ENCODE measurements at places on chromosomes 12 and 14.

GRCh38 chr14:101591121-101591520 lies 29.8 kb downstream of the DIO3 start:
- DNase-seq, result no peak

GRCh38 chr12:32379667-32380066 lies 19.7 kb upstream of the FGD4 start:
- DNase-seq, result no peak

GRCh38 chr14:68784978-68785533 lies 7.8 kb downstream of the ZFP36L1 start:
- peak; percentile 100 for DNase-seq

DNA sequence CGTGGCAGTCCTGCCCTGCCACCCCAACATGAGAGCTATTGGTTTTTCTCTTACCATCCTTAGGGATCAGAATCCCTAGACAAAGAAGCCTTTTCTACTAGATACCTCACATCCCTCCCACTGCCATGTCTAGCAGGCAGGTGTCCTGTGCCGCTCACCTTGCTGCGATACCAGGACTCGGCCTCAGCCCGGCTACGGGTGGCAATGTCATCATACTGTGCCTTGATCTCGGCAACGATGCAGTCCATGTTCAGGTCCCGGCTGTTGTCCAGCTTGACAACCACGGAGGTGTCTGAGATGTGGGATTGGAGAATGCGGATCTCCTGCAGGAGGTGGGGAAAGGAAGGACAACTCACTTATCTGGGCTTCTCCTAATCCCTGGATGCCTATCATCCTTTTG lies 4.5 kb downstream of the KRT83 start:
- DNase-seq, result no peak

- DNase-seq, result no peak
Measured at GRCh38 chr12:69512820-69513219, 42.6 kb downstream of the FRS2 start.

Measured in RKO (cell line).